ENCODE measurements at places on chromosomes 12 and 14.
A peak's percentile ranks its signal among the peaks of the same experiment; 100 is the strongest.

DNA sequence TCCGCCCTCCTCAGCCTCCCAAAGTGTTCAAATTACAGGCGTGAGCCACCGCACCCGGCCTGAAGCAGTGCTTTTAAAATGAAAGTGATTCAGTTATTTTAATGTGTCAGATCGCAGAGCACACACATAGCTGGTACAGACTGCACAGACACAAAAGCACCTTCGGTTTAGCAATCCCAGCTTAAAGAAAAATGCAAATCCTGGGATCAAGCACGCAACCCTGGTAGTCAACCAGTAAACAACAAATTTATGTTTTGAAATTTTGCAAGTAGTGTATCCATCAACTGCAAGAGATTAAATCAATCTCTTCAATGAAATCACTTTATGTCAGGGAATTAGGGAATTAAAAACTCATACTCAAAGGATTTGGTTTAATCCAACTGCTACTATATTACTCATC, 28.4 kb downstream of the SLC38A1 start:
- no peak for DNase-seq

GRCh38 chr12:126763359-126763758, 1503.6 kb upstream of the TMEM132C start:
- no peak for DNase-seq

DNA sequence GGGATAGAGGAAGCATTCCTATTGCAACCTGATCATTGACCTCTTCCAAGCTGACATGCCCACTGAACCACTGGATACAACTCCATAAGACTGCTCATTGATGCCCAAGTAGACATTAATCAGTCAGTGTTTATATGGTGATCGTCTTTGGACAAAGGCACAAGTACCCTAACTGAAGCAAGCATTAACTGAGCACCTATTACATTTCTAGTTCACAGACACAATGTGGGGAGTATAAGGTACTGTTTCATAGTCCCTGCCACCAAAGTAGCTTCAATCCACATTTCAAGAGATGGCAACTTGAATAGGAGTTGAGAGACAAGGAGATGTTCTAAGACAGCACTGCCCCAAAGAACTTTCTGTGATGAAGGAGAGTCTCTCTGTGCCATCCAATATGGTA, 10.9 kb upstream of the COL2A1 start:
- no peak for DNase-seq

DNA sequence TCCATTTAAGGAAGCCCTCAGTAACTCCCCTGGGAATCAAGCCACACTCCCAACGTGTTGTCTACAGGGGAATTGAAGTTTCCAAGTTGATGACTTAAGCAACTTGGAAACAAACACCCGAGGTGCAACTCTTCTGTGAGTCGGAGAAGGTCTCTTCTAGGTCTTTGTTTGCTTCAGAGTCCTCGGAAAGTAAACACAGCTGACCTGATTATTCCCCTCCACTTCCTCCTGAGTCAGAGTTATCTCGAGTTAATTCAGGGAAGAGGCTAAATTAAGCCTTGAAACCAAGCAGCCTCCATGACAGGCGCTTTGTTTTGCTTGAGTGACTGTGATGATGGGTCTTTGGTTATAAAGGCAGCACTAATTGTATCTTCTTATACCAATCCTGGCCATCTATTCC, 41.8 kb downstream of the TUNAR start:
- DNase-seq, result no peak

DNA sequence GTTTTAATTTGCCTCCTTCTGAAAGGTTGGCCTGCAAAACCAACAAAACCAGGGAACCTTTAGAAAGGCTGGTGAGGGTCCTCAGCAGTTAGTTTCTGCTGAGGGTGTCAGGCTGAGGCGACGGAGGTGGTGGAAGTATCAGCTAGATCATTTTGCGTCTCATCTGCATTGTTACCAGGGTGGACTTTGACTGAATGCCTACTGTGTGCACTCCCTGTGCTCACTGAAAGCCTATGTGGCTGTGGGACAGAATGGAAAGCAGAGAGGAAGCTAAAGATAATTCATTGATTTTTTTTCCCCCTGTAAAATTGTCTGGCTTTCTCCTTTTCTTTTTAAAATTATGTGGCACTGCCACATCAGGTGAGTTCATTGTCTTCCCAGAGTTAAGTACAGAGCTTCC, 68.4 kb upstream of the SRSF5 start:
- no peak for DNase-seq

DNA sequence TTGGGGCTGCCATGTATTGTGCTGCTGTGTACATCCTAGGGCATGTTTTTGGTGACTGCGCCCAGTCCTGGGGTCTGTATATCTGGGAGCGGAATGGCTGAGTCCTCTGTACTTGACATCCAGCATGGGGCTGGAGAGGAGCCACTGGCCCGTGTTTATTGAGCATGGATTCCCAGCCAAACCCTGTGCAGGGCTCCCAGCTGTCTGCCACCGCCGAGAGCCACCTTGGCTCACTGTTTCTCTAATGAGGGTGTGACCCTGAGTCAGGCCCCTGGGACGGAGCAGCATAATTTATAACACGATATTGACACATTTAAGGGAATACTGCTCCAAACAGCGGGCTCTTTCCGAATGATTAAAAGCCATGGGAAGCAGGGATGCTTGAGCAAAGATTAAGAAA, 211.5 kb upstream of the PWP1 start:
- no peak for DNase-seq

DNA sequence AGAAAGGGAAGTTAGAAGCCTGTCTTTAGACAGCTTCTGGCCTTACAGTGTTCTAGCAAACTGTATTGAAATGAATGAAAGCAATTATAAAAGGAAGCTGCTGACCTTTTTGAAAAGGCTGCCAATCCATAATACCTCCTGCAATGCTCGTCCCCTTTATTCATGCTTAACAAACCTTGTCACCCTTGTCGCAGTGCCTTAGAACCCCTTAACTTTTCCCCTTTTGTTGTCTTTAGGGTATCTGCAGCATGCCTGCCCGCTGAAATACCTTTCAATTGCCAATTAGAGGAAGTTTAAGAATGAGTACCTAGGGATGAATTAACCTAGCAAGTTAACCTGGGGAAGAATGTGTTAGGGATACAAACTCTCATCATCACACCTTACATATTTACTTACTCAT, 731.2 kb downstream of the RERGL start:
- DNase-seq, result no peak

DNA sequence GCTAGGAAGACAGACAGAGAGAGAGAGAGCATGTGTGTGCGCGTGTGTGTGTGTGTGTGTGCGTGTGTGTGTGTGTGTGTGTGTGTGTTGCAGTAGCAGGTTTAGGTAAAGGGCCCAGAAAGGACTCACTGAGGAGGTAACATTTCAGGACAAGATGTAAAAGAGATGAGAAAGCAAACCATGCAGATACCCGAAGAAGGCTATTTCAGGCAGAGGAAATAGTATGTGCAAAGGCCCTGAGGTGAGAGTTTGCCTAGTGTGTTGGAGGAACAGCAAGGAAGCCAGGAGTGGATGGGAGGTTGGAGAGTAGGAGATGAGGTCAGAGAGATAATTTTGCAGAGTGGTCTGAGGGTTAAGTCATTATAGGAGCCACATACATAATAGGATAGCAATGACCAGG, 754.3 kb upstream of the TBX3 start:
- DNase-seq, result no peak

- no peak for DNase-seq
These were observed 47.0 kb downstream of the GALNT8 start for GRCh38 chr12:4767186-4767585.

DNA sequence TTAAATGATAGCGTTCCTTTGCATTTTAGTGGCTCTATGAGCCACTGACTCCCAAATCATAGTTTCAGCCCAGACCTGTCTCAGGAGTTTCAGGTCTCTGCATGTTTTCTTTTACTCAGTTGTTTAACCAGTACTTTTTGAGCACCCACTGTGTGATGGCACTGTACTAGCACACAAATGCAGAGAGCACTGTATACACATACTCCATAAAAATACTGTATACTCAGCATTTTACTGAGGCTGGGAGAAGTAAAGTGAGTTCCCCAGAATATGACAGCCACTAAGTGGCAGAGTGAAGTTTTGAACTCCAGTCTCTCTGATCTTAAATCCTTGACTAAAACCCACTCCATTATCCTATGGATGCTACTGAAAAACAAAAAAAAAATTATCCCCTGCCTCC, 76.0 kb upstream of the HSPB8 start:
- DNase-seq, result no peak

GRCh38 chr12:28234444-28234843, 44.2 kb downstream of the CCDC91 start:
- DNase-seq, result no peak

GRCh38 chr12:30635385-30635784, 60.3 kb downstream of the IPO8 start:
- DNase-seq, result no peak

DNA sequence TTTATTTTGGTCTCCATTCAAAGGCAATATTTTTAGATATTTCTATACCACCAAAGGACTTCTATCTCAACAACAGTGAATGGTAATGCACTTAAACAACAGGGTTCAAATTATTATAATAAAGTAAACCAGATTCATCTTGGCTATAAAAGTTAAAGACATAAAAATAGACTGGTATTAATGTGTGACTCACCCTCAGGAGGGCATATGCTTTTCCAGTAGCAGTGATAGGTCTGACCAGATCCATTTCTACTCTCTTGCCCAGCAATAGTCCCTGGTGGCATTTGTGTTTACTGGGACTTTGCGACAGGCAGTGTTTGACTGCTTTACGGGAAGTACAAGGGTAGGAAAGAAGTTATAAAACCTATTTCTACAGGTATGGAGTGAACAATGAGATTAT, 353.2 kb upstream of the ATP2B1 start:
- DNase-seq, result no peak

DNA sequence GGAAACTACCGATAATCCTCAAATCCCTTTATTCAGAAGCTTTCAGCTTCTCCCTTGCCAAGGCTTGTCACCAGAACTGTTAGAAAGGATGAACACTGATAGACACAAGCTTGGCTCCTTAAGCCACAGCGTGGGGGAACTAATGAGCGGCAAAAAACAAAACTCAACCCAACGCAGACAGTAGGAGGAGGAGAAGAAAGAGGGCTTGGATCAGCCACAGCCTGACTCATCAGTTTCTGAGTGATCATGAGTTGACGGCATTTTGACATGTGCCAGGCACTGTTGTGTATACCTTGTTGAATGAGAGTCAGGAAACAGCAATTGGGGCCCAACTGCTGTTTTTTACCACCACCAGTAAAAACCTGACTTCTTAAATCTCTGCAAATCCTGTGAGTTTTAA, 23.7 kb downstream of the PLXNC1 start:
- no peak for DNase-seq

DNA sequence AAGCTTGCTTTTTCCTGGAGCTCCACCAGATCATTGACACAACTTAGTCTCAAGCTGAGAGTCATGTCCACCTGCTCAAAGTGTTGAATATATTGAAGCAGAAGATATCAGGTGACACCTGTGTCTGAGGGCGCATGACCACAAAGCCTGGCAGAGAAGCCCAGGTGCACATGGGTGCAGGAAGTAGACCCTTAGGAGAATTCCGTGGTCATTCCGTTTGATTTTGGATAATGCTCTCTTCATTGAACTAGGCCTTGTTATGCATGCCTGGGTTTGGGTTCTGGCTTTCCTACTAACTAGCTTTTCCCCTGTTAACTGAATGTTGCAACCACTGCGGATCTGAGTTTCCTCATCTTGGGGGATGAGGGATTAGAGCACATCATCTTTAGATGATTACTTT, 7.1 kb downstream of the ARHGDIB start:
- no peak for DNase-seq

- no peak for DNase-seq
These were observed 1050.0 kb downstream of the GALC start for GRCh38 chr14:86942936-86943335.

GRCh38 chr12:113194971-113195391, 9.5 kb downstream of the RITA1 start:
- DNase-seq, result no peak

DNA sequence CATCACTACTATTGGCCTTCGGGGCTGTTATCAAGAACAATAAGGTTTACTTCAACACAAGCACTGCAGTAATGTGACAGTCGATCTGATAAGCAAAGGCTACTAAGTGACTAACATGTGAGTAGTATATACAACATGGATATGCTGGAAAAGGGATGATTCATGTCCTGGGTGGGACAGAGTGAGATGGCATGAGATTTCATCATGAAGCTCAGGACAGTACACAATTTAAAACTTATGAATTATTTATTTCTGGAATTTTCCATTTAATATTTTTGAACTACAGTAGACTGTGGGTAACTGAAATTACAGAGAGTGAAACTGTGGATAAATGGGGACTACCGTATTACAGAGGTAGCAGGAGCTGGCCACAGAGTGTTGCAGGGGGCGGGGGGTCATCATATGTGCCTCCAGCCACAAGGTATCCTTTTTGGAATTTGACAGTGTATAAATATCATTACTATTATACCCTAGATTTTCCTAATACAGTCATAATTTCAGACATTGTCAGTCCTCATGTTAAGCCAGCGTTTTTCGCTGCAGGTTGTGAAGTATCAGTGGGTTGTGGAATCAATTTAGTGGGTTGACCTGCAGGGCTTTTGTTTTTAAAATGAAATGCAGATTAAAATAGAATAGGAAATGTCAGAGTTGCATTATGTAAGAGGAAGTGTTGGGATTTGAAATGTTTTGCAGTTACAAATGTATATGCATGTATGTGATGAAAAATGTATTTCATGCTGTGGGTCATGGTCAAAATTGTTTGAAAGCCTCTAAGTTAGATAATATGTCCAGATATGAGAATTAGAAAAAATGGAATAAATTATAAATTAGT, 148.0 kb upstream of the NUDT4 start:
- DNase-seq, result no peak

- no peak for DNase-seq
These were observed 47.7 kb downstream of the NOC4L start for GRCh38 chr12:132191715-132192553.

DNA sequence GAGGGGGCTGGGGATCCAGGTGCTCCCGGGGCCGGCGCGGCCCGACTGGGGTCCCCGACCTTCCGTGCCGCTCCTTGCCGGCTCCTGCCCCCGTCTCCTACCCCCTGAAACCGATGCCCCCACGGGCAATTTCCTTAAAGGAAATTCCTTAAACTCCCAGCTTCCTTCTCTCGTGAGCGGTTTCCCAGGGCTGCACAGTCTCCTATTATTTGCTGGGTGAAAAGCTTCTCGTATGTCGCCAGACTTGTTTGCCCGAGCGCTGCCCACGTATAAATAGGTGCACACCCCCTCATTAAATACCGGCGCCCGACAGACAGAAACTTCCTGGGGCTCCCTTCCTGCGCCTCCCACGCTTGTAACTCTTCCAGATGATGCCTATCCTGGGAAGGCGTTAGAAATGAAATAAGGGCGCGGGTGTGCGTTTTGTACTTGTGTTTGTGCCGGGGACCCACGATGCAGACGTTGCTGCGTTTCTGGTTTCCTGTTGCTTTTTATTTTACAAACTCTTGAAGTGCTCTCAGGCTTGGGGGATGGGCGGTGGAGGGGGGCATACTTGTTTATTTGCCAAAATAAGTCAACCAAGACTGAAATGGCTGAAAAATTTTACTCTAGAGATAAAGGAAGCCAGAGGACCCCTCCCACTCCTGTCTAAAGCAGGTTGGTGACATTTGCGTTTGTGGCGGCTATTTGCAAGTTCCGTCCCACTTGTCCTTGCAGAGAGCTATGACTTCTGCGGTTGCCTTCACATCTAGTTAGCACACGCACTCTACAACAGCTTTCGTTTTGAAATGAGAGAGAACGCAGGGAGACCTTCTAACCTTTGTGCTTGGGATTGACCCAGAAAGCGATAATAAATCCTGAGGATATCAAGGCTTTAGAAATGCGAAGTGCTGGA, 1.0 kb downstream of the HIP1R start:
- DNase-seq, result peak; percentile 37

GRCh38 chr14:105064721-105065143, 498 bp downstream of the GPR132 start:
- DNase-seq, result no peak

All from activated T-cell treated with anti-CD3 and anti-CD28 coated beads for 1 hour (primary cell).